ENCODE measurements at places on chromosomes 4 and X.

GRCh38 chr4:71938776-71939175, 93.0 kb upstream of the NPFFR2 start:
- DNase-seq: peak; percentile 8

GRCh38 chr4:153705743-153706468, 21.8 kb downstream of the TLR2 start:
- no peak for DNase-seq

DNA sequence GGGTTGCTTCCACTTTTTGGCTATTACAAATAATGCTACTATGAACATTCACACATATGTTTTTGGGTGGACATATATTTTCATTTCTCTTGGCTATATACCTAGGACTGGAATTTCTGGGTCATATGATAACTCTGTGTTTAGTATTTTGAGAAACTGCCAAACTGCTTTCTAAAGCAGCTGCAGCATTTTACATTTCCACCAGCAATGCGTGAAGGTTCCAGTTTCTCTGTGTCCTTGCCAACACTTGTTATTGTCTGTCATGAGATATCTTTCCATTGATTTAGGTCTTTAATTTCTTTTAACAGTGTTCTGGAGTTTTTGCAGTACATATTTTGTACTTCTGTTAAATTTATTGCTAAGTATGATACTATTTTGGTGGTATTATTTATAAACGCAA, 48.3 kb downstream of the CLCN5 start:
- DNase-seq: peak; percentile 25

- no peak for DNase-seq
Measured at GRCh38 chr4:105092768-105093167, 53.9 kb upstream of the TET2 start.

- DNase-seq: peak; percentile 4
Measured at GRCh38 chrX:48833542-48834138, 1.8 kb downstream of the PCSK1N start.

DNA sequence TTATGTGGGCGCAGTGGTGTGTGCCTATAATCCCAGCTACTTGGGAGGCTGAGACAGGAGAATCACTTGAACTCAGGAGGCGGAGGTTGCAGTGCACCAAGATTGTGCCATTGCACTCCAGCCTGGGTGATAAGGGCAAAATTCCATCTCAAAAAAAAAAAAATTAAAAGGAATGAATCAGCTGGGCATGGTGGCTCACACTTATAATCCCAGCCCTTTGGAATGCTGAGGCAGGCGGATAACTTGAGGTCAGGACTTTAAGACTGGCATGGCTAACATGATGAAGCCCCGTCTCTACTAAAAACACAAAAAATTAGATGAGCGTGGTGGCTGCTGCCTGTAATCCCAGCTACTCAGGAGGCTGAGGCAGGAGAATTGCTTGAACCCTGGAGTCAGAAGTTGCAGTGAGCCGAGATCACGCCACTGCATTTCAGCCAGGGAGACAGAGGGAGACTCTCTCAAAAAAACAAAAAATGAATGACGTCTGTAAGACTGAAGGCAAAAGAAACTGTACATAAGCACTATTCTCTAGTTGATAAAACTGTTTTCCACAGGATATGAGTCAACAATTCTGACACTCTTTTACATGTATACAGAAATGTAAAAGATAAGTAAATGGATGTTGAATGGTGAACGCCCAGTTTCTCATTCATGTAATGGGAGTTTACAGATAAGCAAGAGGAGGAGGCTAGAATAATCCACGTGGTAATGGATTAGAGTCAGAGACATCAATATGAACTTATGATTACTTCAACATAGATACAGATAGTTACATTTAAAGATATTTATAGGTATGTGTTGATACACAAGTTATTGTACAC, 22.2 kb downstream of the CENPC start:
- peak; percentile 70 for DNase-seq

GRCh38 chrX:6693051-6693450, 158.1 kb upstream of the VCX3A start:
- DNase-seq: no peak

- no peak for DNase-seq
Measured at GRCh38 chr4:102598762-102599374, 97.7 kb downstream of the NFKB1 start.
